Activated naive CD4-positive, alpha-beta T cell (primary cell): ENCODE measurements at places on chromosomes 3 and 15.

- no peak for DNase-seq
Measured at GRCh38 chr3:103437883-103438282, 1003.1 kb downstream of the ZPLD1 start.

GRCh38 chr3:32292085-32292796 lies 53.8 kb downstream of the CMTM8 start:
- DNase-seq, result no peak

DNA sequence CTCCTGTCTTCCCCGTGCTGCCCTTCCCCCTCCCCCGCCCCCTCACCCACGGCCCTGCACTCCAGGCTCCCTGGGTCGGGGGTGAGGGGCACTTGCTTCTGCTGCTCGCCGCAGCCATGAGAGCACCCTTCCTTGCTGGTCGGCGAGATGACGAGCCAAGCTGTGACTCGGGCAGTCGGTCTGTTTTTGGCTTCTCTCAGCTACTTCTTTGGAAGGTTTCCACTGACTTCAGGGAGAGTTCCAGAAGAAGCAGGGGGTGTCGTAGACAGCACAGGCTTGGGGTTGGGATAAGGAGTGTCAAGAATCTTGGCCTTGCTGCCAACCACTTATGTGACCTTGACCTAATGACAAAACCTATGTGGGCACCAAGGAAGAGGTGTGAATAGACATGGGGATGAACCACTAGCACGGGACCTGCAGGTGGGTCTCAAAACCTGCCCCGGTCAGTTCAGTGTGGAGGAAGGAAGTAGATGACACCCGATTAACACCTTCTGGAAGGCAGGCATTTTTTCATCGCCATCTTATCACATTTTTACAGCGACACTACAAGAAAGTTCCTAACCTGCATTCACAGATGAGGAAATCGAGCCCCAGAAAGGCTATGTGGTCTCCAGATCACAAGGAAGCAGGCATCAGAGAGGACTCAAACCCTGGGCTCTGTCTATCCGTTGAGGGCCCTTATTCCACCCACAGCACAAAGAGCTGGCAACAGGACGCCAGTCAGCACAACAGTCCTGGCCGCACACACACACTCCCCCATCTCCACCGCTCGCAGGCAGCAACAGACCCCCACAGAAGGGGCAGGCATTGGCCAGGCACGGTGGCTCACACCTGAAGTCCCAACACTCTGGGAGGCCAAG lies 120.9 kb downstream of the LIPC start:
- DNase-seq, result no peak

GRCh38 chr3:172061724-172062184 lies 22.4 kb downstream of the FNDC3B start:
- DNase-seq, result no peak

DNA sequence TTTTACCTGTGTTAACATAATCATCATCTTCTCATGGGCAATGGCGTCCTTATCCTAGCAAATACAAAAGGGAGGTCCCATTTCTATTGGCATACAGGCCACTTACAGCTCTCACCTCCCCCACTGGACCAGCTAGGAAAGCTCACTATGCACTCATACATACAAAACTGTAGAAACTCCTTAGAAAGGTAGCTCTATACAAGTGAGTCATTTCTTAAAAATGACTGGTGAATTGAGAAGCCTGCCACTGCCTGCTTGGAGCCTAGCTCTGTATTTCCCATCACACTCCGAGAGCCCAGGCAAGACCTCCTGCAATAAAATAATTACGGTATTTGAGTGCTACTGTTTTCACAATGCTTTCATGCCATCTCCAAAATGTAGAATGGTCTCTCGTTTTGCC lies 321.8 kb downstream of the ULK4 start:
- no peak for DNase-seq

DNA sequence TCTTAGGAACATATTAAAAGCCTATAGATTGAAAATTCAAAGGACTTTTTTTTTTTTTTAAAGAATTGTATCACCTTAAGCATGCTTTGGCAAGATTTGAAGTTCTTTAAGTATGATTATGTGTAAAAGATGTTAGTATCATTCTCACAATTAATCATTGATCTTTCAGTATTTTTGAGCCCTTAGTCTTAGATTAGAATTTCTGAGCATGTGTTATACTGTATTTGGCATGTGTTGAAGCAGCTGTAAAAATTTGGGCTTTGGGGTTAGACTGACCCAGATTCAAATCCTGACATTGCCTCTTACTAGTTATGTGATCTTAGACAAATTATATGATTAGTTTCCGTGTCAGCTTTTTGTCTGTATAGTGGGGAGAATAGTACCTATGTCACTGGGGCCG lies 6.3 kb downstream of the OXSR1 start:
- DNase-seq, result no peak

DNA sequence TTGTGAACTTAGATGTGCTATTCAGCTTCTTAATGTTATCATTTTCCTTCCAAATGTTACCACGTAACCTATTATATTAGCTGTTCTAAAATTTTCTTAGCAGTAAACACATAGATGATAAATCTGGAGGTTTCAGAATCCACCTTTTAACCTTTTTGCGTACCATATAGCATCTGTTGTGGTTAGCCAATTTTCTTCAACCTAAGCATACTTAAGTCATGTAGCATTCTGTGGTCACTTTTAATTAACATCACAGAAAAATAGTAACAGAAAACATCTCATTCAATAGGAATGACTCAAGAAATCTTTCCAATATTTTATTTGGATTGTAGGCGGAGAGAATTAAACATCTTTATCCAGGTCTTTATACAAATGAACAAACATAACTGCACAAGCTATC lies 1465.3 kb upstream of the GBE1 start:
- DNase-seq, result no peak

- no peak for DNase-seq
Measured at GRCh38 chr3:183638101-183638852, 2.9 kb downstream of the KLHL24 start.
